ENCODE measurements at places on chromosomes 16 and 17.

GRCh38 chr17:55351226-55351625 lies 70.4 kb downstream of the MMD start:
- DNase-seq, result no peak

- no peak for DNase-seq
Observed at GRCh38 chr16:3004319-3004718, 8.4 kb upstream of the CLDN9 start.

DNA sequence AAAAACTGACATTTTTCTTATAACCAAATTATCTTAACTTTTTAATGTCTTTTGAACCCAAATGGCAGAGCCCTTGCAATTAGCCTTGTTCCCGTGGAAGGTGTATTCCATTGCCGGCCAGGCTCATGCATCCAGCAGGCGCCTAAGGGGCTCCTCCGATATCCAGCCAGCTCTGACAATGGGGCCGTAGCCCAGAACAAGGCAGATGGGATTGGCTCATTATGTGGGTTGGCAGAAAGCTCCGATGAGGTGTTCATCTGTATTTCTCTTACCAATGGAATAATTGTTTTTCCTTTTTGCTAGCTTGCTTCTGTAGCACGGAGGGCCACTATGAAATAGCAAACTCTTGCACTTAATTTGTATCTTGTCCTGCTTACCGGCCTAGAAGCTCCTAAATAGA lies 208.2 kb upstream of the CHMP6 start:
- DNase-seq, result no peak

GRCh38 chr17:65197201-65197600 lies 60.0 kb downstream of the RGS9 start:
- DNase-seq, result no peak

GRCh38 chr16:63403792-63404191 lies 1367.6 kb upstream of the CDH8 start:
- no peak for DNase-seq

DNA sequence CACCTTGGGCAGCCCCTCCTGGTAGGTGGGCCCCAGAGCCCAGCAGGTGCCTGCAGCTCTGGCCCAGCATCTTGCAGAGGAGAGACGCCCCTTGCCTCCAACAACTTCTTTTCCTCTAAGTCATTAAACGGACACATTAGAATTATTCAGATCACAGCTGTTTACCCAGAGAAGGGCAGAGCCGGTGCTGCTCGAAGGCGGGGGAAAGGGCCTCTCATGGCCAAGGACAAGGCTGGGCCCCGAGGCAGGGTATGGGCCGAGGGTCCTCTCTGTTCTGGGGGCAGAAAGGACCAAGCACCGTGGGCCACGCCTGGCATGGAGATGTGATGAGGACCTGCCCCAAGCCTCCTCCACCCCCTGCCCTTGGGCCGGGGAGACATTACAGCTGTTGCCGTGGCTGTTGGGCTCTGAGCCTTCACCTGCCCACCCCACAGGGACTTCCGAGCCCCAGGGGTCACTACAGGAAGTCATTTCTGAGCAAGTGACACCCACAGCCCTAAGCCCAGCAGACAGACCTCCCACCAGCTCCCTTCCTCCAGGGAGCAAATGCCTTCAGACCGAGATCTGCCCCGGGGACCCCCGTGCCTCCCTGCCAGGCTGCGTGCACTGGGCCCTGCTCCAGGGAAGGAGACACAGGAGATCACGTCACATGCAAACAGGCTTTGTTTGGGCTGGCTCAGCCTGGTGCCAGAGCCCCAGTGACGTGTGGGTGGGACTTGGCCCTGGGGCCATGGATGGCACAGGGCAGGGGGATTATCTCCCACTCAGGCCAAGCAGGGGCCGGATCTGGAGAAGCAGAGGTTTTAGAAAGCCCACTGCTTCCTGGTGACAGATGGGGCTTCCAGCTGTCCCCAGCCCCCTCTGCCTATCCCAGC lies 699 bp upstream of the PVALEF start:
- no peak for DNase-seq

DNA sequence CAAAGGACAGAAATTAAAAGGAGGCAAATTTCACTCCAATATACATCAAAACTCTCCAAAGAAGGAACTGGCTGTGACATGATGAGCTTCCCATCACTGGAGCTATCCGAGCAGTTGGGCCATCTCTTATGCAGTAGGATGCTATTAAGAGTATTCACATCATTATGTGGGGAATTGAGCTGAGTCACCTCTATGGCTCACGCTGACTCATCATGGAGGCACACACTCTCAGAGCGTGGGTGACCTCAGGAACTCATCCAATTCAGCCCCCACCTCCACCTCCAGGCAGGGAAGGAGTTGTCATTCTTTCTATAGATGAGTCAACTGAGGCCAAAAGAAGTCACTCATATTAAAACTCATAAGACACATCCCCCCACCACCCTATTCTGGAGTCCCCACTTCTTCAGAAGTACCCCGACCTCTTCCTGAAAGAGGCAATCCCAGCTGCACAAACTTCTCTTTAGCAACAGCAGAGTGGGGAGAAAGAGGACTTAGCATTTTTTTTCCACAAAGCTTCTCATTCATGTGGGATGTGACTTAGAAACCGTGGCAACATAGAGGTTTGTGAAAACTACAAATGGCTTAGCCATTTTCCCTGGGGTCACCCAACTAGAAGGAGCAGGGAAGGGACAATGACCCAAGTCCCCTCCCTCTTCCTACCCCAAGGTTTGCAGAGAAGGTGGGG lies 32.5 kb downstream of the ABCC12 start:
- no peak for DNase-seq

GRCh38 chr17:47741793-47742145 lies 8.7 kb downstream of the TBX21 start:
- no peak for DNase-seq

- DNase-seq, result no peak
Observed at GRCh38 chr16:80303691-80304090, 237.1 kb upstream of the DYNLRB2 start.

DNA sequence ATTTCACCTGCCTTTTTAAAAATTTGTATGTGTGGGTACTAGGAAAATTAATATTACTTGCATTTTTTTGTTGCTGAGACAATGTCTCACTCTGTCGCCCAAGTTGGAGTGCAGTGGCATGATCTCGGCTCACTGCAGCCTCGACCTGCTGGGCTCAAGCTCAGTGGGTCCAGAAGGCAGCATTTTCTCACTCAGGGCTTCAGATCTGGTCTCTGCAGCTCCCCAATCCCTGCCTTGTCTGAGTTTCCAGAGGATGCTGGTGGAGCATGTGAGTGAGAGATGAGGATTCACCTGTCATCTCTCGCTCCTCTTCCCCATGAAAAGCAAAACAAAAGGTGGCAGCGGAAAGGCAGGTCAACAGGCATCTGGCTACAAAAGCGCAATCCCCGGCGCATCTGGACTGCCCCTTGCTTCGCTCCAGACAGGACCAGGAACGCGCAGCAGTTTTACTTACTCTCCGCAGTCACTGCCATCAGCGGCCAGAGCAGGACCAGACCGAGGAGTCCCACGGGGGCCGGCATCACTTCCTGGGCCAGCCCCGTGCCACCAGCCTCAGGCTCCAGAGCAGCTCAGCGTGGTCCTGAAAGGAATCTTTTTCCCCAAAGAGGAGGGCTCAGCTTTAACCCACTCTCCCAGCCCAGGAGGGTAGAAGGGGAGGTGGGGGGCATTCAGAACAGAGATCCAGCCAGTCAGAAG lies 59.9 kb downstream of the LITAF start:
- DNase-seq, result no peak

GRCh38 chr16:54125751-54126655 lies 160.6 kb downstream of the IRX3 start:
- DNase-seq, result no peak

DNA sequence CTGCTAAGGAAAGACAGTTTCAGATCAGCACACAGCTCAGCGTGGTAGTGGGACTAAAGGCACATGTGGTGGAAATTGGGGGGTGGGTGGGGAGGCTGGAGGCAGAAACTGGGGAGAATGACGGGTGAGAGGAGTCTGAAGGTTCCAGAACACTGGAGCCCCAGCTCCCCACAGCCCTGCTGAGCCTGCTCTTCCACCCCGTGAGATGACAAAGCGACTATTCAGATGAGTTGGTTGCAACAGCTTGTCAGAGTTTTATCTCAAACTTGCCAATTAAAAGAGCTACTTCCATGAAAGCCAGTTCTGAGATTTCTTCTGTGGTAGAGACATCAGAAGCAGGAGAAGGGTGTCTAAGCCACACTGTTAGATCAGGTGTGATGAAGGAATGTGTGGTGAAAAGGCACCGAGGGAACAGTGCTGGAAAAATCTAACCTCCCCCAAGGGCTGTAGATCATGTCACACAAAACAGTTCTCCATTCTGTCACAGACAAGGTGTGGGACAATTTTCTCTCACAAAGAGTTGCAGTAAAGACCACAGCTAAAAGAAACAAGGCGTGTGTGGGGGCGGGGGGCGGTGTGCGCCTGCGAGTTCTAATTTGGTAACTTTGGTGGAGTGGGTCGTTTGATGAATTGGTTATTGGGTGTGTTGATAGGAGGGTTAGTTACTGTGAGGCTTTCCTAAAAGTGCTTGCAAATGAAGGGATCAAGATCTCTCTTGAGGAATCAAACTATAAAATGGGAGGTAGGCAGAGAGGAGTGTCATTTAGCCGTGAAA lies 39.0 kb downstream of the CCDC182 start:
- no peak for DNase-seq

- DNase-seq, result no peak
Observed at GRCh38 chr17:50145532-50146229, 4.8 kb downstream of the PPP1R9B start.

GRCh38 chr17:50767446-50767845 lies at the start of gene ANKRD40CL:
TSS of gene ANKRD40CL (minus strand) at chr17:50767518. CDS start at chr17:50766913, 605 bp downstream.
- DNase-seq, result no peak

DNA sequence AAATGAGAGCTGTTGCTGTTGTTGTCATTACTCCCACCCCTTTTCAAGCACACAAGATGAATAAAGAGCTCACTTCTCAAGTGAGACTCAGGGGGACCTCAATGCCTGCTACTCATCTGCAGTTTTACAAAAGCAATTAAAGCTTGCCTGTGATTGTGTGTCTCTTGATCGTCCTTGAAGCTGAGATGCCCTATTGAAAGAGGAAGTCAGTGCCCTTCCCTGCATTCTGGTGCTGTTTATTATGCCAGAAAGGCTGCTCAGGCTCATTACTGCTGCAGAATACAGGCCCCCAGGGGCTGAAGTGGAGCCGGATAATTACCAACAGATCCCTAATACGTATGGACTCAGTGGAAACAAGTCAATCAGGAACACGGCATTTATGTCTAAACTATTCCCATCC lies 147.2 kb downstream of the HS3ST2 start:
- DNase-seq, result no peak

Measured in activated CD4-positive, CD25-positive, alpha-beta regulatory T cell (primary cell).